Upper lobe of right lung (tissue), 1 donor: ENCODE measurements at places on chromosomes 3 and 15.

GRCh38 chr3:168213920-168214319, 118.2 kb upstream of the GOLIM4 start:
- no peak for DNase-seq

- no peak for DNase-seq
These were observed 50.4 kb upstream of the IGSF11 start for GRCh38 chr3:119085070-119085439.

- DNase-seq = no peak
These were observed 524.3 kb downstream of the UNC13C start for GRCh38 chr15:54502416-54503075.

DNA sequence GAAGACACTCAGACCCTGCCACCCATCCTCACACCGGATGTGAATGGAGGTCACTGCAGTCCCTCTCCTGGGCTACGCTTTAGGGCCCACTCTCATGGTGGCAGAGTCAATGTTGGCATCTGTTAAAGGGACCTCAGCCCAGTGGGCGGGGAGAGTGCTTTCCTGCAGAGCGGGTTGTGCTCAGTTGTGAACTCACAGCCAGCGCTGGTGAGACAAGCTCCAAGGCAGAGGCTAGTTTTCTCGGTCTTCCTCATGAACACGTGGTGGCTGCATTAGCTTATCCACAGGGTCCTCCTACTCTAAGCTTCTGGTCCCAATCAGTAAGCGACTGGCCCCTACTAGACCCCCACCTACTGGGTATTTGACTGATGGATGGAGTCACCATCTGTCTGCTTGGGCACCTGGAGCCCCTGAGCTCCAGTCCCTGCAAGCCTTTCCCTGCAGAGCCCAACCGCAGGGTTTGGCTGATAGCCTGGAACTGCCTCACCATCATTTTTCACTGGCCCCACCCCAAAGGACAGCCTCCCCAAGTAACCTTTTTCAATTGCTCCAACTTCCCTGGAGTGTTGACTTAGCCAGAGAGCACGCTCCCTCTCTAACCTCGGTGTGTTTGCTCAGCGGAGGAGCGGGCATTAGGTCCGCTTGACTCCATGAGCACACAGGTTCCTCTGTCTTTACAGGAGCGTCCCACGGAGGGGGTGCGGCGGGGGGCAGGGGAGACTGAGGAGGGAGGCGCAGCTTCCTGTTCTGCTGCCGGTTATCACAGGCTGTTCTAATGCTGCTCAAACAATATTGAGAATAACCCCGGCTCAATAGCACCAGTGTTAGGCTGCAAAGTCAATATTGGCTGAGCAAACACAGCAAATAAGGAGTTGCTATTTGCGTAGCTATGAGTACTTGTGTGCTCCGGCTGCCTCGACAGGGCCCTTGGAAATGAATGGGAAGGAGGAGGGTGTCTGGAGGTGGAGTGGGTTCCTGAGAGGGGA, 141.7 kb downstream of the RPLP1 start:
- DNase-seq = peak; percentile 95

GRCh38 chr15:55256281-55257011, 33.2 kb downstream of the RAB27A start:
- DNase-seq = no peak

DNA sequence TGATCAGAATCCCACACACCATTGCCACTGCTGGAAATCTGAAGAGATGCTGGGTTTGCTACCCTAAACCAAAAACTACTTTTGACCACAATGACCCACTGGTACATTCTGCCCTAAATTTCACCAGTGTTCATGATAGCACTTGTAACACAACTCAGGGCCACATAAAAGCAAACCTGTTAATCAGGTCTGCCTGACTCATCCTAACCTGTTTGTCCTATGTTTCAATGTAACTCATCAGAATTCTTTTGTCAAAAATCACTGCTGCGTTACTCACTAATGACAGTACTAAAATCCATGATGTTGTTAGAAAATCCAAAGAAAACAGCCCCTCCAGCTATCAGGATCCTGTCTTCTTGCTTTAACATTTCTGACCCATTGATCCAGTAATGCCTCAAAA, 55.6 kb upstream of the XCR1 start:
- no peak for DNase-seq

DNA sequence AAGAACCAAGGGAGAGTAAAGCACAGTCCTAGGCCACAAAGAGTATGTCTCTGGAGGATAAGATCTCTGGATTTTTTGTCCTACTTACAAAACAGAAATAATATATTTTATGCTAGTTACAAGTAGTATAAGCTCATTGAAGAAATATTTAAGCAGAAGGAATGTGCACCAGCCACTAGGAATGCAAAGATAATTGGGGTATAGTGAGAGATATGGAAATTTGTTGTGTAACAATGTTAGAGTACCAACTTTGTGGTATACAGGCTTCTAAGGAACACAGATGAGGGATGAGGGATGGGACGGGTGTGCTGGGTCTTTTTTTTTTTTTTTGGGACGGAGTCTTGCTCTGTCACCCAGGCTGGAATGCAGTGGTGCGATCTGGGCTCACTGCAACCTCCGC, 26.5 kb downstream of the AKAP13 start:
- no peak for DNase-seq
